A549 treated with Hydrocortisone at 1 μM for 4 hours (cell line): ENCODE measurements at places on chromosomes 4 and X. TPM values are rescaled to one million over a fixed set of nuclear protein-coding genes. Genes with fewer than 3 reads are reported as not detected.

Gene SCML2
- total RNA-seq = 6.1 to 9.4 TPM (median 7.0 TPM) in 5 replicates

Gene VCX
- not detected in 5 replicates for total RNA-seq

Gene NAP1L5
- total RNA-seq = 2.0 to 2.4 TPM (median 2.3 TPM) in 5 replicates

Gene PTCHD1
- total RNA-seq = not detected in 5 replicates

Gene PDE6B
- total RNA-seq = not detected in 5 replicates

Gene PABPC1L2B
- total RNA-seq = not detected in 5 replicates

Gene TSPAN7
- 2.4 to 3.1 TPM (median 2.8 TPM) in 5 replicates for total RNA-seq

Gene TMPRSS11E
- 0.09 TPM in 1 of 5 replicates, not detected in the others for total RNA-seq

Gene VEGFC
- total RNA-seq = 8.7 to 10.0 TPM (median 9.4 TPM) in 5 replicates

Gene PABPC4L
- total RNA-seq = 0.02 to 0.14 TPM (median 0.07 TPM) in 5 replicates

Gene RTL5
- total RNA-seq = 2.1 to 2.9 TPM (median 2.3 TPM) in 5 replicates

Gene IGSF1
- 0.28 to 0.37 TPM (median 0.30 TPM) in 5 replicates for total RNA-seq

Gene TASL
- total RNA-seq = not detected in 5 replicates

Gene HSFX2
- total RNA-seq = 0.08 to 0.24 TPM (median 0.14 TPM) in 4 of 5 replicates, not detected in the other

Gene MFAP3L
- total RNA-seq = 3.0 to 5.4 TPM (median 4.1 TPM) in 5 replicates

Gene FGG
- total RNA-seq = 5.3 to 8.0 TPM (median 5.4 TPM) in 5 replicates

Gene KLB
- 0.05 to 0.16 TPM (median 0.12 TPM) in 5 replicates for total RNA-seq

Gene NXF3
- 0.08 to 0.09 TPM (median 0.09 TPM) in 3 of 5 replicates, not detected in the others for total RNA-seq

Gene PITX2
- 0.68 to 1.0 TPM (median 0.82 TPM) in 5 replicates for total RNA-seq

Gene FSTL5
- total RNA-seq = 0.02 to 0.05 TPM in 2 of 5 replicates, not detected in the others

Gene BEX1
- total RNA-seq = not detected in 5 replicates
